ENCODE measurements at places on chromosomes 6 and 20.

- DNase-seq: no peak
Measured at GRCh38 chr6:73236144-73236750, 11.0 kb upstream of the KHDC1L start.

GRCh38 chr6:28807682-28808280 lies 116.0 kb downstream of the TRIM27 start:
- no peak for DNase-seq

GRCh38 chr6:107128577-107128976 lies 13.3 kb upstream of the BEND3 start:
- no peak for DNase-seq

DNA sequence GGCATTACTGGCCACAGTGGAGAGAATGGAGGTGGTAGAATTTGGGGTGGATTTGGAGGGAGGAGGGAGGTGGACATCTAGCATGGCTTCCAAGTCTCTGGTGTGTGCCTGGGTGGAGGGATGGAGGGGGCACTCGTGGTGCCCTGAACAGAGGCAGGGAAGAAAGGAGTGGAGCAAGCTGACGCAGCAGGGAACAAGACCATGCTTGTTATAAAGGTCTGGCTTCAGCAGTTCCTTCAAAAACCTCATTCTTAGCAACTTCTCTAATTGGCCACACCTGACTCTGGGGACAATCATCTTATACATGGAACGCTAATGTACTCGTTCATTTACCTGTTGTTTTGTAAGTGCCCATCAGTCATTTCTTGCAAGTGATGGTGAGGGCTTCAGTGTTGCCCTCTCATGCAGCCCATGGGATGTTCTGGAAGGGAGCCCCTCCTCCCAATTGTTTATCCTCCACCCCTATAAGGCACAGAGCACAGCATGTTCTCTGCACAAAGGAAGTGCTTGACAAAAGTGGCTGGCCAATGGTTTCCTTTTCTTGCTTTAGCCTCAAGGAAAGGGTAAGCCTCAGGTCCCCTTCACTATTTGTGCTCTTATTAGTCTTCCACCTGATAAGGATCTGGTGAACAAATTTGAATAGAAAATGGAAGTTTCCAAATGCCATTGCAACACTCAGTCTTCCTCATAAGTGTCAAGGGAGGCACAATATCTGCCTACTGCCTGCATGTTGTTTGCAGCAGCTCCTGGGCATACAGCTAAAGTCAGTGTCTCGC lies 39.3 kb downstream of the GFOD1 start:
- no peak for DNase-seq

DNA sequence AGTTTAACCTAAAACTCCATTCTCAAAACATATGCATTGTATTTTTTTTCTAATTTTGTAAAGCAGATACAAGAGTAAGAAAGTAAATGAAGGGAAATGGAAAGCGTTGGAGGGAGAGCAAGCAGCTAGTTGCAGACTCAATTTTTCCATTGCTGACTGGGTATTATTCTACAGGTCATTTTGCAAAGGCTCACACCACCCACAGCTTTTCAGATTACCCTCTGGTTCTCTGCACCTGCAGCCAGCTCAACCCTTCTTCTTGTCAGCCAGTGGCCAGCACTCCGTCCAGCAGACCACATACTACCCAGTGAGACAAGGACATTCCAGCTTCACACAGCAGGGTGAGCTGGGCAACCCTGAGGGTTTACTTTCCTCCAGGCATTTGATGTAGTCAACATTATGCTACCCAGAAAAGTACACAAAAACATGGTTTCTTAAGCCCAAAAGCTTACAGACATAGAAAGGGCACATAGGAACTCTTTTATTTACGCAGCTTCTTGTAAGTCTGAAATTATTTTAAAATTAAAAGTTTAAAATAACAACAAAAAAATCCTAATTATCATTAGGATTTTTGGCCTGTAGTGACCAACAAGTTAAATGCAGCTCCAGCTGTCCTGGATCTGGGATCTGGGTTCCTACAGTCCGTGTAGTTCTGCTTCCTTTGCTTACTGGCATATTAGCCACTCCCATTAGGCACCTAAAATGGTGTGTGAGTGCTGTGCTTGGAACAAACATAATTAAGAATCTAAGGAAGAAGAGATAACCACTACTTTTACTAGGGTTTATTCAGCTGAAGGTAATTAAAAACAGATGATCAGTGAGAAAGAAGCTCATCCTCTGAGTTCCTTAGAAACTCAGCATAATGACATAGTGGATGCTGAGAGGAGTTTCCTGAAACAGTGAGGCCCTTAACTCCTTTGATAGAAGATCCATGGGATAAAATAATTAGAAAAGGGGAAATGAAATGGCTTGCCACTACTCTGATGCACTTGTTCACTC lies 185.3 kb downstream of the PKHD1 start:
- DNase-seq: no peak

DNA sequence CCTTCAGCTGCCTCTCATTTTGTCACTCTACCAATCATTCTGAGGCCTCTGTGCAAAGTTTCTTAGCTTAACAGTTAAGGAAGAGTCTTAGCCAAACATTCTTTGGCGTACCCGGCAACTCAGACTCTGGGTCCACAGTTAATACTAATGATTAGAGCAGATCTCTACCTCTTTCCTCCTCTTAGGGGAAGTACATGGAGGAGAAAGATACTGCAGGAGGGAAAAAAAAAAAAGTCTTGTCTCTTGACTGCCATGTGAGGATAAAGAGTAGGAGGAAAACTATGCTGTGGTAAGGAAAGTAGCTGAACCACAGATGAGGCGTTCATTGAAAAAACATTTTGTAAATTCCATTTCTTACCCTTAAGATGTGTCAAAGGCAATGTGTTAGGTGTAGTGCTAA lies 44.0 kb upstream of the MARCKS start:
- no peak for DNase-seq

DNA sequence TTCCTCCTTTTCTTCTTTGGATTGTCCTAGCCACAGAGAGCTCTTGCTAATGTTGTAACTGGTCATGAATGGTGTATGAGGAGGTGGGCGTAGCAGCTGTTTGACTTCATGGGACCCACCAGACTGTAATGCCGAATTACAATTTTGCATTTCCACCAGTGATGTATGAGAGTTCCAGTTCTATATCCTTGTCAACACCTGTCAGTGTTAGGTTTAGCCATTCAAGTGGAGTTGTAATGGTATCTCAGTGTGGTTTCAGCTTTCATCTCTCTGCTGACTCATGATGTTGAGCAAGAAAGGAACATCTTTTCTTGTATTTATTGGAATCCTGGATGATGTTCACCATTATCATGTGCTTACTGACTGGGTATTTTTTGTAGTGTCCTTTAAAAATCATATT lies 5.1 kb downstream of the IGF2R start:
- DNase-seq: no peak

DNA sequence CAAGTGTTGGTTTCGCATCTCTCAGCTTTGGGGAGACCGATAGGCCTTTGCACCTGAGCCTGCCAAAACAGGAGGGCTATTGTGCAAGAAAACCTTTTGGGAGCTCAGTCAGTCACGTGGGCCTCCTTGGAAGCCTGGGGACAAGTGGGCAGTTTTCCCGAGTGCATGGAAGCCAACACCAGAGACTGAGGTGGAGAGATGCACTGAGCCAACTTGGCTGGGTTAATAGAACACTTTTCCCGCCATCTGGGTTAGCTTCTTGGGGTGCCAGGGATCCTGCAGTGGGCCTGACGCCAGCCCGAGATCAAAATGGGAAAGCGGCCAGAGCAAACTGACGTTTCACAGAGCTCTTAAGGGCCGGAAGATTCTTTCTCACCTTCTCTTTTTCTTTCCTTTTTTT lies 2.8 kb upstream of the OOEP start:
- no peak for DNase-seq

DNA sequence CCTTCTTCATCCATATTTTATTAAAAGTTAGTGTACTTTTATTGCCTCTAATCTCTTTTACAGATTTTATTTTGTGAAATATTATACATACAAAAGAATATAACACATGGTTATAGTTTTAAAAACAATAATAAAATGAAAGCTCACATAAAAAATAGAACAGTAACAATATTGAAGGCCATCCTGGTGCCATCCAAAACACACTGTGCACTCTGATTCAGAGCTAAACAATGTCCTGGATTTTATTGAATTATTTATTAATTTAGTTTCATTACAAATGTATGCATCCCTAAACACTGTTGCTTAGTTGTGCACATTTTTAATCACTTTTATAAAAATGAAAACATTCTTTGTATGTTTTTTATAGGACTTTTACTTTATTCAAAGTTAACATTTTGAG lies 32.9 kb downstream of the RNF217 start:
- DNase-seq: no peak

DNA sequence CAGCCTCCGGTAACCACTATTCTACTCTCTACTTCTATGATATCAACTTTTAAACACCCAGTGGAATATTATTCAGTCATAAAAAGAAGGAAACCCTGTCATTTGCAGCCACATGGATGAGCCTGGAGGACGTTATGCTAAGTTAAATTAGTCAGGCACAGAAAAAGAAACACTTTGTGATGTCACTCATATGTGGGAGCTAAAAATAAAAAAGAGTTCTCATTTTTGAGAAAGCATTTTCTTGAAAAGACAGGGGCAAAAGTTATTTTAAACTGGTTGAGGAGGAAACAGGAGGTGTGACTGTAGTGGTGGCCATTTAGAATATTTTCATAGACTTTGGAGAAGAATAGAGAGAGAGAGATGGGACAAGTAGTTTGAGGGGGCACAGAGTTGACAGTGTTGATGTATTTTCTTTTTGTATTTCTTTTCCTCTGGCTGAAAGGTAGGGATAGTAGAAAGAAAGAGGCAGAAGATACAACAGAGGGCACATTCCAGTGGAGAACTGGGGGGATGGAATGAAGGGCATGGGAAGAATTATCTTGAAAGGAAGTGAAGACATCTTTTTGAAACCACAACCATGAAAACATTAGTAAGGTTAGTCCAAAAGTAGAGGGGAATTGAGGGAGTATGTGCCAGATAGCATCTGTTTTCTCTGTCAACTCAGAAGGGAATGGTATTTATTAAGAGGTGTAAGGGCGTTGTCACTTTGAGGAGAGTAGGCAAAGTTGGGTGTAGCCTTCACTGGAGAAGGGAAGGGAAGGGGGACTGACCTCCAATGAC lies 181.3 kb upstream of the GMDS start:
- no peak for DNase-seq

- DNase-seq: no peak
Measured at GRCh38 chr6:74491844-74492374, 713.9 kb downstream of the COL12A1 start.

GRCh38 chr6:46220352-46221221 lies 49.8 kb upstream of the ENPP5 start:
- no peak for DNase-seq

DNA sequence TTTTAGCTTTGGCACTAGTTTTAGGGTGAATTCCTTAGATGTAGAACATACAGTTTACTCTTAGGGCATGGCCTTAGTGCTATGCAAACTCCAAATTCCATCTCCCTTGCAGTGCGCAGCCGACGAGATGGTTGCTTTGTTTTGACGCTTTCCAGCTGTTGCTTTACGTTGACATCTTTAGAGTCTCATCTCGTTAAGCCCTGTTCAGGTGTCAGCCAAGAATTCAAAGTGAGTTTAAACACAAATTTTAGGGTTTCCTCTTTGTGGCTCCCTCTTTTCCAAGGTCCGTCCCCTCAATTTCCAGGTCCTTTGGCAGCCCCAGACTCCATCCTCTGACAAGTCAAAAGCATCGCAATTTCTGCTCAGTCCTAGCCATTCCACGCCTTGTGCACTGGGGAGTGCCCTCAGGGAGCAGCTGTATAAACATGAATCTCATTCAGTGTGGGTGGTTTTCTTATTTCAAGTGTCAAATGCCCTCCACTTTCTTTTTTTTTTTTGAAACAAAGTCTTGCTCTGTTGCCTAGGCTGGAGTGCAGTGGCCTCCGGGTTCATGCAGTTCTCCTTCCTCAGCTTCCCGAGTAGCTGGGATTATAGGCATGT lies 14.1 kb upstream of the MAK start:
- DNase-seq: no peak

DNA sequence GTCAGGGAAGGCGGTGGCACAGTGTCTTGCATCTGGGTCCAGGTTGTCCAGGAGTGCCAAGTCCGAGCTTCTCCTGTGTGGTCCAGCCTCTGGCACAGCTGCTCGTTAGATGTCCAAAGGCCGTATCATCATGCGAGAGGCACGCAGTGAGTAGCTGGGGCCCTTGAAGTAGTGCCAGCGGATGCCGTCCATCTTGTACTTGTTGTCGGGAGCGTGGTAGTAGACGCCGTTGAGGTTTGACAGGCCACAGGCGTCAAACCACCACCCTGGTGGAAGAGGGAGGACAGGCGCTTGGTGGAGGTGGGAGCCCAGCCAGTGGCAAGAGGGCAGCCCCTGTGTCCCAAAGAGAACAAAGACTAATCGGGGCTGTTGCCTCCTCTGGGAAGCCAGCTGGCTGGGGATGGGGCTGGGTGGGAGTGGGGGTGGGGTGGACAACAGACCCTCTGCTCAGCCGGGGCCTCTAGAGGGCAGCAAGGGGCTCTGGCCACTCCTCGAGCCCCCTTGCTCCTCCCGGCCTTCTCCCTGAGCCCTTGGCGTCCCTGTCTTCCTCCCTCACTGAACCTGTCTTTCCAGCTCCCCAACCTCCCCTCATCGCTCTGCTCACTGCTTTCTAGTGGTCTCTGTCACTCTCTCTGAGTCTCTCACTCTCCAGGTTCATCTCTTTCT lies 39.5 kb downstream of the FAM110A start:
- no peak for DNase-seq

GRCh38 chr6:11083491-11083890 lies 10.1 kb upstream of the SMIM13 start:
- no peak for DNase-seq

DNA sequence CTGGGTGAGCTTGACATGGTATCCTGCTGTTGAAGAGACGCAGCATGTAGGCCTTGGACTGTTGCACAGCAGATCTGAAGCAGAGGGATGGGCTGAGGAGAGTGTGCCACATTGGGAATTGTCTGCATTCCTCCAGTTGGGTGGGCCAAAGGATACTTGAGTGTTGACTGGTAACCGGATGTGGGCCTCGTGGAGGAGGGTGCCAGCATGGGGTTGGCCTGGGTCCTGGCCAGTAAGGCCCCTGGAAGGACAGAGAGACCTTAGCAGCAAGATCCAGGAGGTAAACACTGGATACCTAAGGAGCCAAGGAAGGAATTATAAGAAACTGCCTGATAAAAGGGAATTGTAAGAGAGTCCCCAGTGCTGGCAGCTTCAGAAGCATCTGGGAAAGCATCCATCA lies 76.9 kb downstream of the FIG4 start:
- no peak for DNase-seq

- DNase-seq: no peak
Measured at GRCh38 chr20:25056690-25057233, 1.2 kb downstream of the ACSS1 start.

DNA sequence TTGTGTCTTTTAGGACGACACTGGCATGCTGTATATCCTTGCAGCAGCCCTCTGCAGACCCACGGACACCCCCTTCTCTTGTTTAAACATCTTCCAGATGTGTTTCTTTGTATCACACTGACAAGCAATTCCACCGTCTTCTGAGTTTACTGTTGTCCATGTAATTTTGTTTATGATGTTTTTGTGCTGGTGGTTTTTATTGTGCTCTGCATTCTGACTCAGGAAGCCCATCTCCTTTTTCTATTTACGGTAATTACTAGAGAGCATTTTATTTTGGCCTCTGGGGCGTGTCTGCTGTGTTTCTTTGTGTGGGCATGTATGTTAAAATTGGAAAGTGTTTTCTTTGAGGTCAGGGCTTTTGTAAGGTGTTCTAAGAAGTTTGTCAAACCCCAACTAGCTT lies 111.9 kb downstream of the JARID2 start:
- DNase-seq: no peak

All from T-cell (primary cell).